Activated CD8-positive, alpha-beta memory T cell treated with anti-CD3 and anti-CD28 coated beads, Interleukin-2, amount 50 U/mL, for 48 hours (primary cell): ENCODE measurements at places on chromosomes 4 and X.

GRCh38 chrX:103864149-103864548 lies 32.1 kb upstream of the RAB9B start:
- no peak for DNase-seq

- no peak for DNase-seq
Measured at GRCh38 chr4:95701500-95702170, 138.3 kb upstream of the PDHA2 start.

DNA sequence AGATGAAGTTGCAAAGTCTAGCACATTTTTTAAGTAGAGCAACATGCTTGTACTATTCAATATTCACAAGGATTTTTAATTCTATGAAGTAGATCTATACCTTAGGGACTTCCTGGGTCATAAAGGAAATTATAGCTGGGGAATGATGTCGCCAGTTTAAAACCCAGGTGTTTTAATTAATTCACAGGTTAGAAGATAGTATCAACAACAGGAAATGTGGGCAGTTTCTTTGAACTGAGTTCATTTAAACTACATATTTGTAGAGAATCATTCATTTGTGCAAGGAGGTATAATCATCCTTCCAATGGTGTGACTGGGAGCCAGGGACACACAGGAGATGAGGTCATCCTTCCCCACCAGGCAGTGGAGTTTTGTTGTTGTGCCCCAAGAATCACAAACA lies 181.3 kb upstream of the KLF3 start:
- DNase-seq = no peak

DNA sequence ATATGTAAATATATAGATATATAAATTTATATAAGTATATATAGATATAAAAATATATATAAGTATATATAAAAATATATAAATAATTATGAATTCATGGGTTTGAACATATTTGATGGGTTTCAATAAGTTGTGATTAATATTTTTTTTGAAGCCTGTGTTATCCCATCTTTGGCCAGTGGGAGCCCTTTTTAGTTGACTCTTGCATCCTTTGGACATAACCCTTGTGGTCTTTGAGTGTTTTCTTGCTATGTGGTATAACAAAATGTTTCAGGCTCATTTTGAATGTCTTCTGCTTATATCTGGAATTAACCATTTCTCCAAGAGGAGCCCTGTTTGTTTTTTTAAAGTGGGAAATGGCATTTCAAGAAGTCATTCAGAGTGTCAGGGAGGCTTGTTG lies 15.2 kb downstream of the SNX25 start:
- DNase-seq = no peak

DNA sequence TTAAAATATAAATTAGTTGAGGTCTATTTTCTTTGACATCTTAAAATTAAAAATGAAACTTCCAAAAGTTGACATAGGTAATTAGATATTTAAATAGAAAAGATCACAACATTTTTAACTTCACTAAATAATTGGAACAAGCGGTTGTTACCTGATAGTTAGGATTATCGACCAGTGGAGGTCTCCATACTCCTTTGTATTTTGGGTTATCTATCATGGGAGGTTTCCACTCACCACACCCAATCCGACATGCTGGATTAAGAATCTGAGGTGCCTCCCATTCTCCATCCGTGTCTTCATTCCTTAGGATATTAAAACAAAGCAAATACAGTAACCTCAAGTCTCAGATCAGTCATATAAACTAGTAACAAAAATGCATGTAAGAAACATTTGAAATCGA lies 22.2 kb downstream of the SCOC start:
- no peak for DNase-seq

- peak; percentile 50 for DNase-seq
Measured at GRCh38 chr4:95547715-95548471, 880 bp downstream of the UNC5C start.

DNA sequence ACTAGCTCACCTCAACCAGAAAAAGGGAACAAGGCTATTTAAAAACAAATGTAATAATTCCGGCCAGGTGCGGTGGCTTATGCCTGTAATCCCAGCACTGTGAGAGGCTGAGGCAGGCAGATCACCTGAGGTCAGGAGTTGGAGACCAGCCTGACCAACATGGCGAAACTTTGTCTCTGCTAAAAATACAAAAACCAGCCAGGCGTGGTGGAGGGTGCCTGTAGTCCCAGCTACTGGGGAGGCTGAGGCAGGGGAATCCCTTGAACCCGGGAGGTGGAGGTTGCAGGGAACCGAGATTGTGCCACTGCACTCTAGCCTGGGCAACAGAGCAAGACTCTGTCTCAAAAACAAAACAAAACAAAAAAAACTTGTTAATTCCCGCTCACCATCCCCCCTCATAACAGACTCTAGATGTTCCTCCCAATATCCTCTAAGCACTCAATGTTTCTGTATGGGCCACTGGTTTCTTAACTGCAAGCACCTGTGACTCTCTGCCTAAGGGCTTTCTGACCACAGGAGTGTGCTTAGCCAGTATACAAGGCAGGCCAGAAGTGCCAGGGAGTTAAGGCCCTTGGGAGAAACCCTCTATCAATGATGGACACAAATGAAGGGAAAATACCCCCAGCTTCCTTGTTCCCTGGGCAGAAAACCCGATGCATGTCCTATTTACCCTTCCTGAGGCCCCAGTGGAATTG lies 21.0 kb upstream of the THOC2 start:
- DNase-seq = no peak

GRCh38 chrX:104255465-104255864 lies 732 bp upstream of the ESX1 start:
- no peak for DNase-seq

DNA sequence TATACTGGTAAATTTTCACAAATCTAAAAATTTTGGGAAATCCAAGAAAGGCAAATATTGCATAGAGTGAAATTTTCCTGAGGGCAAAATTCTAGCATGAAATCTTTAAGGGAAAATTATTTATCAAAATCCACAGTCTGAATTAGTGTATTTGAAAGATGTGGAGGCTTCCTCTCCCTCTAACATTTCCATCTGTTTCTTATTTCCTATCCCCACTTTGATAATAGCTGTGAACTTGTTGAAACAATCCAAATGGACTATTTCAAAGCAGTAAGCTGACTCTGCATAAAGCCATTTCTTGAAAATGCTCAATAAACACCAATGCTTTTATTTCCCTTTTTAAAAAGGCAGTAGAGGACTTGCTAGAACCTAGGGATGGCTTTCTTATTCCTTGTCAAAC lies 107.3 kb upstream of the PABPC4L start:
- no peak for DNase-seq

DNA sequence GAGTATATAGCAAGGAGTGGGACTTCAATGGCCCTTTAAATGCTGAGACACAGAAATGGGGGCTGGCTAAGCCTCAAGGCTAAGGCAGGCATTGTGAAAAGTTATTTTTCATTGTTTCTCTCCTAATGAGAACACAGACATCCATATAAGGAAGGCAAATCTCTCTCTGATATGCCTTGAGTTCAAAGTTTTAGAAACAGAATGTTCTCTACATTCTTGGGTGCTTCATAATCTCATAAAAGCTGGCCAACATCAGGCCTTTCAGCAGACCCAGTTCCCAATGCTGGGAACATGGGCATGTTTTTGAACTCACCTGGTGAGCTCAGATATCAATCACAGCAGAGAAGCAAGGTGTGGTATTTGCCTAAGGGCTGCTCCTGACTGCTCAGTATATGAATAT lies 19.4 kb upstream of the RAB40A start:
- DNase-seq = no peak

GRCh38 chrX:1221296-1221845 lies 8.9 kb upstream of the CRLF2 start:
- no peak for DNase-seq

DNA sequence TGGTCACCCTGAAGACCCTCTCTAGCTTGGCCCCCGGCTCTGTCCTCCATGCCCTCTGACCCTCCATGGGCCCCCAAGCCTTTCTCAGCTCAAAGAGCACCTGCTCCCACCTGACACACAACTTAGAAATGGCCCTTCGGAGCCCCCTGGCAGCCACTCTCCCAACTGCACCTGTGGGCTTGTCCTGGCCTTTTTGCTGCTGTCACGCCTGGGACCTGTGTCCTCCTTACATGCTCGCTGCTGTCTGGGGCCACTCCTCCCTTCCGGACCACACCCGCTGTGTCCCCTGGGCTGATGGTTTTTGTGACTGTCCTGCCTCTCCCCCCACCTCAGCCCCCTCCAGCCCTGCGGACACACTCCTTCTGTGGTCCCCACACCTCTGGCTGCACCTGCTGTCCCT lies 106.2 kb upstream of the AFAP1 start:
- DNase-seq = no peak

DNA sequence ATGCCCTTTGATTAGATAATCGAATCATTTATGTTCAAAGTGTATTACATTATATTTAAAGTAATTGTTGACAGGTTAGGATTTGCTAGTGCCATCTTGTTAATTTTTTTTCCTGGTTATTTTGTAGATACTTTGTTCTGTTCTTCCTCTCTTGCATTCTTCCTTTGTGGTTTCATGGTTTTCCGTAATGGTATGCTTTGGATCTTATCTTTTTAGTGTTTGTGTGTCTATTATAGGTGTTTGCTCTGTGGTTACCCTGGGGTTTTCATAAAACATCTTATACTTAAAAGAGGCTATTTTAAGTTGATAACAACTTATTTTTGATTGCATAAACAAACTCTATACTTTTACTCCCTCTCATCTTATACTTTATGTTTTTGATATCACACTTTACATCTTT lies 108.2 kb upstream of the SRD5A3 start:
- no peak for DNase-seq

DNA sequence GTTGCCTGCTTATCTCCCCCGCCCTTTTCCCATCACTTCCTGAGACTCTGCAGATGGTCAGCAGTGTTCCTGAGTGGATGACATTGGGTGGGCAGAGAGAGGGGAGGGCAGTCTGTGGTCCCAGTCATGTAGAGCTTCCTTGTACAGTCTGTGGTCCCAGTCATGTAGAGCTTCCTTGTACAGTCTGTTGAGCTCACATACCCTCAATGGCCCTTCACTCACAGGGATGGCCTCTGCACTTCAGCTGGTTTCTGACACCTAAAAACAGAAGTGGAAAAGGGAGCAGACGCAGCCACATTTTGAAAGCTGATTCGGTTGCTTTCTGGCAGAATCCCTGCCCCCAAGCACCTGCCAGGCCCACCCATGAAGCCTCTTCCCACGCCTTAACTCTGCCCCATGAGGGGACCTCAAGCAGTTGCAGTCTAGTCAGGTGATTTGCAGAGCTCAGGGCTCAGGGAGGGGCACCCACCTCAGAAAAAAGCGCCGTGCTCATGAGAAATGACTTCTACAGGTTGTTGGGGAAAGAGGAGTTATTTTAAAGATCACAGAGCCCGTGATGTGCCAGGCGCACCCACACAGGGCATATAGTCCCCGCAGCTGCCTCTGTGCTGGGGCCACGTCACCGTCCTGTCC lies 3.6 kb upstream of the TMEM271 start:
- DNase-seq = no peak

DNA sequence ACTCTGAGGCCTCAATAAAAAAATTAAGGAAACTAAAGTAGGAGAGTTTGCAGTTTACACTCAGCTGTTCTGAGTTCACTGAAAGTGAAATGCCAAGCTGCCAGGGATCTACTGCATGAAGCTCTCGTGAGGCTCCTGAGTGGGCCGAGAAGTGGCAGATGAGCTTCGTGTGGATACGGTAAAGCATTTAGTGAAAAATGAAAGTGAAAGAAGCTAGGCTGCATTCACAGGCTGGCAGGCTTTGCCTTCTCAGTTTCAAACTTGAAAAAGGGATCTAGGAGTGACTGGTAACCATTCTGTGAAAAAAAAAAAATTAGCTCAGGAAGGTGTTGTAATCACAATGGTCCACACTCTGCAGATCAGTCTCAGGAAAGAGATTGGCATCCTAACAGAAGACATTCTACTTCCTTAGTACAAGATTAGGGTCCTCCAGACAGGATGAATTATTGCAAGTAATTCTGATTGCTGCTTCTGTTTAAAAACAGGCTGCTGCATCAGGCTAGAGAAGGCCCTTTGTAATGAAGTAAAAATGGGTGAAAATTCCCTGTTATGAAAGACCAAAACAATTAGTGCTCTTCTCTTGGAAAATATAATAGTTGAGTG lies 679.9 kb downstream of the RPA4 start:
- DNase-seq = peak; percentile 51

DNA sequence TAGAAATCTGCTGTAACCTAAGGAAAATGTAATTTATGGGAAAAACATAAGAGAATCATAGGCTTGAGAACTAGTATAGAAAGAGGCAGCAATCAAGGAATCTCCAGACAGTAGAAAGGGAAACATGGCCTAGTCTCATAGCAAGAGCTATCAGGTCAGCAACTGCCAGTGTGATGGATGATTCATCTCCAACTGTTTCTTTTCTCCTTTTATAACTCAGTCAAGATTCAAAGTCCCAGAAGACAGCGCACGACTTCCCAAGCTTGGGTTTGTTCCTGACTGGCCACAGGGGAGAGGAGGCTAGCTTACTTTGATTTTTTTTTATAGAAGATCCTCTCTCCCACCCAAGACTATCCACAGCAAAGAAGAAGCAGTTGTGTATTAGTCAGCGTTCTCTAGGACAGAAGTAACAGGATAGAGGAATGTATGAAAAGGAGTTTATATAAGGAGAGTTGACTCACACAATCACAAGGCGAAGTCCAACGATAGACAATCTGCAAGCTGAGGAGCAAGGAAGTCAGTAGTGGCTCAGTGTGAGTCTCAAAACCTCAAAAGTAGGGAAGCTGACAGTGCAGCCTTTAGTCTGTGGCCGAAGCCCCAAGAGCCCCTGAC lies 181.5 kb downstream of the GC start:
- DNase-seq = no peak

DNA sequence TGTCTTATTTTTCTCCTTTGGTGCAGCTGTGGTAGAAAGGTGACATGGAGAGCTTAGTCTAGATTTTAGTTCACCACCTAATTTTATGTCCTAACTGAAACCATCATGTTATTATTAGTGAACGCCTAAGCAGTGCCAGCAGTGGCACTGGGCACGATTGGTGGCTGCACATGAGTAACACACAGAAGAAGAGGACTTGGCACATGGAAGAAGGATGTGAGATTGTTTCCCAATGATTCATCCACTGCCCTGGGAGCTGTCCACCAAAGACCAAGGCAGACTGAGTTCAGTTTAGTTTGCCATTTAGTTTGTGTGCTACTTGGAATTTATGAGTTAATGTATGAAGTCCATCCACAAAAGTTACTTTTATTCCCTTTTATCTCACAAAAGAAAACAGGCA lies 68.1 kb upstream of the NAP1L5 start:
- DNase-seq = no peak

DNA sequence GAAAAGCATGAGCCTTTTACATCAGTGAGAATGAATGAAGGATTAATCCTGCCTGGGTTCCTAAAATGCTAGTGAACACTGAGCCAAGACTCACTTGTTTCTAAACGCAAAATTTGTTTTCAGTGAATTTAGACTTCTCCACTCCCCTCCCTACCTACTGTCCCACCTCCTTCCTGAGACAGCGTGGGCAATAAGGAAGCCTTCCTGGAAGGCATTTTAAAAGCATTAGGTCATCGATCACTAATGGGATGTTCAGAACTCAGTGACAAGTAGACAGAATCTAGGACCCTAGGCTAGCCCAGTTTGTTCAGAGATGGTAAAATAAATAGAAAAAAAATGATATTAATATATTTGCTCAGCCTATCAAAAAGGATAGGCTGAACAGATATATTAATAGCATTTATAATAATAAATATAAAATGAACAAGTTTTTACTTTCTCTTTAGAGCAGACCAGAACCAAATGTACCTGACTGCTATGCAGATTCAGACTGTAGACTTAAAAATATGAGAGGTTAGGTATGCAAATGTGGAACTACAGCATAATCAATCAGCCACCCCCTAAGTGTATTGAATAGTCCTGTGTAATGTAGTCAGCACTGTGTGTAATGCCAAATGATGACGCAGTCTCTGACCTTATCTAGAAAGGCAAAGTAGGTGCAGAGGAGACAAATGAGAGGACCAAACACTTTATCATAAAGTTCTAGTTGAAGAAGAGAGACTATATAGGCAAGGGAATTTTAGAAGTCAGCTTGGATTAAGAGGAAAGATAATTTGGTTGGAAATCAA lies 331.1 kb downstream of the GPAT3 start:
- DNase-seq = no peak
